ENCODE measurements at places on chromosomes 4 and X. TPM values are rescaled to one million over a fixed set of nuclear protein-coding genes. Genes with fewer than 3 reads are reported as not detected.

Gene MAMLD1
- 2.3 TPM for total RNA-seq

Gene CFAP99
- not detected for total RNA-seq

Gene TMEM31
- total RNA-seq, result not detected

Gene PDHA2
- total RNA-seq, result not detected

Gene HTRA3
- total RNA-seq, result 95.6 TPM

Gene TMPRSS11E
- not detected for total RNA-seq

Gene PASD1
- not detected for total RNA-seq

Gene KCND1
- total RNA-seq, result 0.47 TPM

Gene BEX1
- total RNA-seq, result 0.50 TPM

Gene MRPS18C
- total RNA-seq, result 67.1 TPM

Gene TMEM156
- total RNA-seq, result not detected

Gene POU3F4
- total RNA-seq, result not detected

Gene LONRF3
- 4.2 TPM for total RNA-seq

Gene GTPBP6
- 51.9 TPM for total RNA-seq

Gene OPRPN
- not detected for total RNA-seq

All from left ventricle myocardium superior (tissue), 1 donor.